ENCODE measurements at places on chromosomes 2 and 18. TPM values are rescaled to one million over a fixed set of nuclear protein-coding genes. Genes with fewer than 3 reads are reported as not detected.

PLA2R1 gene
- 2.0 TPM for total RNA-seq

C2orf92 gene
- total RNA-seq: 0.39 TPM

ZNF236 gene
- total RNA-seq: 4.8 TPM

NTSR2 gene
- total RNA-seq: not detected

MAP3K19 gene
- not detected for total RNA-seq
